Left lung (tissue), 14 donors: ENCODE measurements at places on chromosomes 16 and 17. TPM values are rescaled to one million over a fixed set of nuclear protein-coding genes. Genes with fewer than 3 reads are reported as not detected.
A peak's percentile ranks its signal among the peaks of the same experiment; 100 is the strongest.

DHX58 gene
- polyA plus RNA-seq = 18.4 TPM

GRCh38 chr16:56824331-56824730 is 40.7 kb upstream of the SLC12A3 start:
- no peak for DNase-seq

DNA sequence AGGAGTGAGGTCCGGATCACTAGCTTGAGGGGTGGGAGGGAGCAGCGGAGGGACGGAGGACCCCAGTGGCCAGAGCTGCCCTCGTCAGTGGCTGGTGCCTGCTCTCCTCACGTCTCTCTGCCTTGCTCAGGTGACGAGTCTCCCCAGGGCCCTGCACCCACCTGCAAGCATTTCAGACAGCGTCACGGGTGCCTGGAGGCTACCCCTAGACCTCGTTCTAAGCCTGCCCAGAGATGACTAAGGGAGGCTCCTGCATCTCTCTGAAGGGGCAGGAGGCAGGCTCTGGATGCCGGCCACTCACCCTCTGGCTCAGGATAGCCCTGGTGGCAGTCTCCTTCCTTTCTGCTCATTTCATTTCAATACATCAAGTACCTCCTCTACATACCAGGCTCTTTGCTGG is 68.8 kb downstream of the MRC2 start:
- DNase-seq = no peak

DNA sequence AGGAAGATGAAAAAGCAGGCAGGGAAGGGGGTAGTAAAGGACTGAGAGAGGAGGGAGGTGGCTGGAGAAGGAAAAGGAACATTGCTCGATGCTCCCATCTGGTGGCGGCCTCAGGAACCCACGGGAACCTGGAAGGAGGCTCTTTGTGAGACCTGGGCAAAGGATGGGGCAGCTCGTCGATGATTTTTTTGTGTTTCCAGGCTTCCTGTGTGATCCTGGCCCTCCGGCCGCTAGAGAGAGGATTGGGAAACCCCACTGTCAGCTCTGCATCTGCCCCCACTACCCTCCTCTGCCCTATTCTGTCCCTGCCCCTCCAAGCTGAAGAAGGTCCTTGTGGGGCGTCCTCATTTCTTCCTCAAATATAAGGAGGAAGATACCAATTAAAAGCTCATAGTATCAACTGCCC is 6.6 kb downstream of the WFIKKN2 start:
- DNase-seq = peak; percentile 59
